ENCODE measurements at places on chromosomes 1 and 21.

- DNase-seq: peak; percentile 87
Observed at GRCh38 chr1:229341774-229342655, 832 bp downstream of the CCSAP start.

DNA sequence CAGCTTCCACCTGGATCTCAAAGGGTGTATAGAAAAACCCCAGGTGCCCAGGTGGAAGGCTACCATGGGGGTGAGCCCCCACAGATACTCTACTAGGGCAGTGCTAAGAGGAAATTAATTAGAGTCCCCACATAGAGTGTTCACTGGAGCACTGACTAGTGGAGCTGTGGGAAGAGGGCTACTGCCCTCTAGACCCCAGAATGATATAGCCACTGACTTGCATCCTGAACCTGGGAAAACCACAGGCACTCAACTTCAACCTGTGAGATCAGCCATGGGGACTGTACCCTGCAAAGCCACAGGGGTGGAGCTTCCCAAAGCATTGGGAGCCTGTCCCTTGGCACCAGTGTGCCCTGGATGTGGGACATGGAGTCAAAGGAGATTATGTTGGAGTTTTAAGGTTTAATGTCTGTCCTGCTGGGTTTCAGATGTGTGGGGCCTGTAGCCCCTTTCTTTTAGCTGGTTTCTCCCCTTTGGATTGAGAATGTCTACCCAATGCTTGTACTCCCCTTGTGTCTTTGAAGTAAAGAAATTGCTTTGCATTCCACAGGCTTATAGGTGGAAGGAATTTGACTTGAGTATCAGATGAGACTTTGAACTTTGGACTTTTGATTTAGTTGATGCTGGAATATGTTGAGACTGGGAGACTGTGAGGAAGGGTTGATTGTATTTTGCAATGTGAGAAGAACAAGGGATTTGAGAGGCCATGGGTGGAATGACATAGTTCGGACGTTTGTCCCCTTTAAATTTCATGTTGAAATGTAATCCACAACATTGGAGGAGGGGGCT, 31.8 kb upstream of the CDC14A start:
- no peak for DNase-seq

GRCh38 chr1:174788981-174789380, 210.8 kb upstream of the CACYBP start:
- DNase-seq: peak; percentile 43

DNA sequence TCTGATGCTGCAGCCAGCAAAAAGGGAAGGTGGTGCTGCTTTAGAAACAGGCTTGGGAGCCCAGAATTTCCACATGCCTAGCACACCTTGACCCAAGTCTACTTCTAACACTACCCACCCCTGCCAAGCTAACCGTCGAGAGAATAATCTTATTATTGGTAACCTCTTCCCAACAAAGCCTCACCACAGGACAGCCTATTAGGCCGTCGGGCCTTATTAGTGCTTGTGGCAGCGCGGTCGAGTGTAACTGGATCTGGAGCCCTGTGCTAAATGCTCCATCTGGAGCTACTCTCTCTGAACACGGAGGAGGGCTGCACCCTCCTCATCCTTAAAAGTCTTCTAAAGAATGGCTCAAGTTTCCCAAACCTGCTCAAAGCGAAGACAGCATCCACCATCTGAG, 165.5 kb upstream of the NFIA start:
- DNase-seq: no peak

GRCh38 chr1:218209351-218209861, 75.7 kb upstream of the RRP15 start:
- peak; percentile 79 for DNase-seq

DNA sequence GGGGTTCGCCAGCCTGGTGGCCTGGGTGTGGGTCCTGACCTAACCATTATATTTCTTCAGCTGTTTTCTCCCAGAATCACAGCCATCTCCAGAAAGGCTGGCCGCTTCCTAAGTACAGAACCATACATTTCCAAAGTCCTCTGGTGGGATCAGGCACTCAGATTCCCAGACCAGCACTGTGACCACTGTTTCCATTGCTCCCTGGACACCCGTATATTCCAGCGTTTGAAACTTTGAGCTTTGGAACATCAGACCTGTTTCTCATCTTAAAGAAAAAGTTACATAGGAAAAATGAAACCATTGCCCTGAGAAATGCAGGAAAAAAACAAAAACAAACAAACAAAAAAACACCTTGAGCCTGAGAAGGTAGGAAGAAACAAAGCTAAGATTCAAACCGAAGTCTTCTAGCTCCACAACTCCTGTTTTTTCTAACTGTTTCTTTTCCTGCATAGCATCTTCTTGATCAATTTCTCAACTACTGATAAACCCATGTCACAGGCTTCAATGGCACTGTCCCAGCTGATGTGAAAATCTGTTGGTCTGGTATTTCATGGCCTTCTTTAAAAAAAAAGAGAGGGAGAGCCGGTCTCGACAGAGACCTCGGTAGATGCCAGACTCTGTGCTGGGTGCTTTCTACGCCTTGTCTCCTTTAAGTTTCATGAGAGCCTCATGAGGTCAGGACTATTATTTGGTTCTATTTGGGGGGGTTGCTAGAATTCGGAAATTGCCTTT, 221.3 kb downstream of the TOMM20 start:
- DNase-seq: no peak

DNA sequence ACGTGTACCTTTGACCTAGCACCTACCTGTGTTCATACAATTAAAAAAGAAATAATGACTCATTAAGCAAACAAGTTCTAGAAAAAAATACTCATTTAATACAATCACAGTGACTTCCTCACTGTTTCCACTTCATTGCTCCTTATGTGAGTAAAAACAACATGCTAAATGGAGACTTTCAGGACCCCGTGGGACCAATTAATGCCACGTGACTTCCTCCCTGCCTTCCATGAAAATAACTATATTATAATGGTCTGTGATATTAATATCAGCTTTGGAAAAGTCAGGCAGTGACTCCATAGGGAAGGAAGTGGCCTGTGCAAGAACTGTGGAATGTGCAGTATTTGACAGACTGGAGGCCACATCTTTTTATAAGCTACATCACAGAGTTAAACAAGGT, 337.8 kb downstream of the HLX start:
- peak; percentile 15 for DNase-seq

GRCh38 chr1:153916297-153916696, 6.5 kb downstream of the GATAD2B start:
- DNase-seq: no peak

- peak; percentile 75 for DNase-seq
Observed at GRCh38 chr1:164733070-164733469, 174.1 kb downstream of the PBX1 start.

DNA sequence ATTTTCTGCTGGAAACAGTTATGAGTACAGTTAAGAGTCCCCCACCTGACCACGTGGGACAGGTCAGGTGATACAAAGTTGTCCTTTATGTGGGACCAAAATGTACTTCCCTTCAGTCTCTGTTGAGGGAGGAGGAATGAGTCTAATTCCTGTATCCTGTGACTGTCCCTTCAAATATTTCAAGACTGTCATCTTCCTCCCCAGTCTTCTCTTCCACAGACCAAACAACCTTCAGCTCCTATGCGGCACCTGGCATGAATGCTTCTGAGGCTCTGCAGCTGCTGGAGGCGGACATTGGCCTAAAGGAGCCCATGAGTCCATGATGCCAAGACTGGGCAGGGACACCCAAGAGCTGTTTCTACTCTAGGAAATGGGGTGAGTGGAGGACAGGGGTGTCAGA, 72.1 kb upstream of the SIM2 start:
- no peak for DNase-seq

DNA sequence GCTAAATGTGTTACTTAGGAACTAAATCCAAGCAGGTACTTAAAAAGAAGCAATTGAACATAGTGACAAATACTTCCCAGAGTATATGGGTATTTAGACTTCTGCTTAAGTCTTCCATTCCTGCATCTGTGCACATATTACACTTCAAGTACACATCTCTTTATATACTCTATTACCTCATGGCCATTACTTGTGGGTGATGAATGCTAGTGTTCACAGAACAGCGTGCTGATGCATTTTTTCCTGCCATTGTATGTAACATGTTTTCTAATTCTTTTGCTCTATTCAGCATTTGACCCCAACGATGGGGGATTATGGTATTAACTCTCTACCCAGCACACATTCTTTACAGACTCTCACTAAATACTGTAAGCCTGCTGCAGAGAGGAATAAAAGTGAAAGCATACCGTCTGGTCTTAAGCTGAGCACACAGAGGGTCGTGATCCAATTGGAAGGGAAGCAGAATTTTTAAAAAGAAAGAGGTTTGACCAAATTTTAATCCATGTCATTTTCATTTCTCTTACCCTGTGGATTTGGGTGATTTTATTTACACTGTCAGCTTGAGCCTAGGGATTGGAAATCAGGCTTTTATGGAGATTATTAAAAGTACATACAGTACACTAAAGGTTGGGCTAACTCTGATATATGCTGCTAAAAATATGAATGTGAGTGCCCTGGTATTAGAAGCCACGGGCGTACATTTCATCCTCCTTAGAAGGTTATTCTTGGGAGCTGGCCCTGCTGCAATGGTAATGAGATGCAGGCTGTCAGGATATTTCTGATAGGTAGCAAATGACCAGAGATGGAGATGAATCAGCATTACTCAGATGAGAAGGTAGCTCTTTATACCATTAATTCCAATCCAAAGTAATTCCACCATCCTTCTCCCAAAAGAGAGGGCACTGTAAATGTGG, 95.5 kb upstream of the PROX1 start:
- DNase-seq: no peak

DNA sequence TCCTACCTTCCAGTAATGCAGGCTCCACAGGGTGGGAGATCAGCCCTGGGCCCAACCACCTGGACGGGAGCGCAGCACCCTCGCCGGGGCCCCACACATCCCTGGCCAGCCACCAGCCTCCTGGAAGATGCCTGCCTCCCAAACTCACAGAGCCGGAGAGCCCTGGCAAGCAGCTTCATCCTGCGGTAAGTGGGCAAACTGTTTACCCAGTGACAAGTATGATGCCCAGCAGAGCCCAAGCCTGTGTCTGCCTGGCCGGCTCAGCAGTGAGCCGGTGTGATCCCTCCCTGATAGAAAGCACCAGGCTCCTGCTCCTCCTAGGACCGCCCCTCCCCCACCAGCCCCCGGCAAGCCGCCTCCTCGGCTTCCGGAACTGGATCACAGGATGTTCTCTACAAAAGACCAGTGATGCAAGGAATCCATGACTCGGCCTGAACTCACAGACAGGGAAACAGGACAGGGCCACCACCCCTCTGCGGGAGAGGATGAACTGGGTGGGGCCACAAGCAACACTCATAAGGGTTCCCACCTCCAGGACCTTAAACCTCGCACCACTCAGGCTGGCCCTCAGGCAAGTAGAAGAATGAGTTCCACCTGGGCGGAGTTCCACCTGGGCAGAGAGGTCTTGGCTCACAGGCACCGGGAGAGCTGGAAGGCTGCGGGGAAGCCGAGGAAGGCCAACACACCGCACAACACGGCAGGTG, 7.9 kb downstream of the ACOT7 start:
- DNase-seq: peak; percentile 91

DNA sequence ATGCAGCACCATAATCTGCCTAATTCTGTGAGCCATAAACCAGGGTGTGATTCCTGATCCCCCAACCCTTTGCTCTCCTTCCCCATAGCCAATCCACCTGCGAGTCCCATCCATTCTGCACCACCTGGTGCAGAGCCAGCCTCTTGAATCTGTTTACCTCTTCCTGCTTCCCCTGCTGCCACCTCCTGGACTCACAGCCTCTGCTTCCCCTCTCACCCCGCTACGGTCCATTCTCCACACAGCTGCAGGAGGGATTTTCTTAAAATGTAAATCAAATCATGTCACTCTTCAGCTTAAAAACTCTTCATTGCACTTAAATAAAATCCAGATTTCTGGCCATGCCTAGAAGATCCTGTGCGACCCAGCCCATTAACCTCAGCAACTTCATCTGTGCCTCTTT, 186.7 kb downstream of the FOXD2 start:
- DNase-seq: no peak

- DNase-seq: peak; percentile 11
Observed at GRCh38 chr1:5770981-5771765, 221.1 kb downstream of the NPHP4 start.

DNA sequence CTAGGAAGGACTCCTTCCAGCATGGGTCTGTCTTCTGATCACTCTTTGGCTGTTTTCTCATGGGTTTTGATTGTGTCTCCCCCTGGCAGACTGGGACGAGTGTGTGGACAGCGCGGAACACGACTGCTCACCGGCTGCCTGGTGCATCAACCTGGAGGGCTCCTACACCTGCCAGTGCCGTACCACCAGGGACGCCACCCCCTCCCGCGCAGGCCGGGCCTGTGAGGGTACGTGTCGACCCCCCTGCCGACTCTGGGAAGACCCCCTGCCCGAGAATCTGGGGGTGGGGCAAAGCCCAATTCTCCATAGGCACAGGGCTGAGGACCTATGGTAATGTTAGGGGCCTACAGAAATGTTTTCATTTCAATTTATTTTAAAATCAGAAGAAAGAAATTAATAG, 38.4 kb downstream of the UMODL1 start:
- DNase-seq: no peak

DNA sequence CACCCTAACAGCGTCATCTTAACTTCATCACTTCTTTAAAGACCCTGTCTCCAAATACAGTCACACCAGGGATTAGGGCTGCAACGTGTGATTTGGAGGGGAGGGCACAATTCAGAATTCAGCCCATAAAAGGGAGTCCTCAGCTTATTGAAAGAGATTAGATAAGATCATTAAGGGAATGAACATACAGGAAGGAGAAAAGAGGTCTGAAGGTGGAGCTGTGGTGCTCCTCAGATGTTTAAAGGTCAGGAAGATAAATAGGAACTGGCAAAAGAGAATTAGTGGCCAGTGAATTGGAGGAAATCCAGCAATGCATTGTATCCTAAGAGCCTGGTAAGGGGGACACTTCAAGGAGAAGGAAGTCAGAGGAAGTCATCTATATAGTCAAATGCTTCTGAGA, 113.5 kb downstream of the PROX1 start:
- no peak for DNase-seq

- DNase-seq: no peak
Observed at GRCh38 chr1:174938281-174939007, 61.3 kb upstream of the CACYBP start.

DNA sequence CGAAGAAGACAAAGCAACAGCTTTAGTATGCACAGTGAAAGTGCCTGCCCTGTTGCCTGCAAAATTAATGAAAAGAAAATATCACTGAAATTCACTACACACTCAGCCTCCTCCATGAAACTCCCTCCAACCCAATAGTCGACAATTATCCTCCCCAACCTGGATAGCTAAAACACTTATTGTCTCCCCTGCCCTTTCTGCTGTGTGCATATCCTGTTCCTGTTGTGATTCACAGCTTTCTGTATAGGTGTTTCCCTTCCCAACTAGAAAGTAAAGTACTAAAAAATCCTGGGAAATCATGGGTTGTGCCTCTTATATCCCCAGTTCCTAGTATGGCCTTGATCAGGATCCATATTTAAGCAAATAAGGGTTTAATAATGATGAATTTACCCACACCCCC, 412.1 kb downstream of the LTN1 start:
- DNase-seq: no peak

- DNase-seq: no peak
Observed at GRCh38 chr1:125066385-125066784, 3881.6 kb downstream of the SRGAP2C start.

DNA sequence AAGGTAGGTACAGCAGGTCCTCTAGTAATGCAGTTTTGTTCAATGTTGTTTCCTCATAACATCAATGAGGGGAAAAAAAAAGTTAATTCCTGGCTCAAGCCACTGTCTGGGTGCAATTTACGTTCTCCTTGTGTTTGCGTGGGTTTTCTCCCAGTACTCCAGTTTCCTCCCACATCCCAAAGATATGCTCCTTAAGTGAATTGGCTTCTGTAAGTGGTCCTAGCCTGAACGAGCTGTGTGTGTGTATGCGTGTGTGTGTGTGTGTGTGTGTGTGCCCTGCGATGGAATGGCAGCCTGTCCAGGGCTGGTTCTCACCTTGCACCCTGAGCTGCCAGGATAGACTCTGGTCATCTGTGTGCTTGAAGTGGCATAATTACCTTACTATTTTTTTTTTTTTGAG, 332.0 kb downstream of the PDE4B start:
- no peak for DNase-seq

Data from foreskin fibroblast (primary cell).